NCI-H2227 treated with DMSO at 0.1 percent for 48 hours (cell line): ENCODE measurements at places on chromosomes 2 and 18.

DNA sequence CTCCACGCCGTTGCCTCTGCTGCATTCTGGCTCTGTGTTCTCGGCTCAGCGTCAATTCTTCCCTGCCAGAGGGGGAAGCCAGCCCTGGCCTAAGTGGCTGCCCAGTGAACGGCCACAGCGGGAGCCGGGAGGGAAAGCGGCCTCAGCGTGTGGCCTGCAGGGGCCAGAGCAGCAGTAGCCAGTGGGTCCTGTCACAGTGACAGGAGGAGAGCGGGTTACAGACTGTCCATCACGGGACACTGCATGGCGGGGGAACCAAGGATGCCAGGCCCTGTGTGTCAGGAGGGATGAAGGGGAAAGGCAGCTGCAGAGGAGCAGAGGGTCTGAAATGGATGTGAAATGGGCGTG, 39.7 kb downstream of the PDIA6 start:
- DNase-seq, result no peak

DNA sequence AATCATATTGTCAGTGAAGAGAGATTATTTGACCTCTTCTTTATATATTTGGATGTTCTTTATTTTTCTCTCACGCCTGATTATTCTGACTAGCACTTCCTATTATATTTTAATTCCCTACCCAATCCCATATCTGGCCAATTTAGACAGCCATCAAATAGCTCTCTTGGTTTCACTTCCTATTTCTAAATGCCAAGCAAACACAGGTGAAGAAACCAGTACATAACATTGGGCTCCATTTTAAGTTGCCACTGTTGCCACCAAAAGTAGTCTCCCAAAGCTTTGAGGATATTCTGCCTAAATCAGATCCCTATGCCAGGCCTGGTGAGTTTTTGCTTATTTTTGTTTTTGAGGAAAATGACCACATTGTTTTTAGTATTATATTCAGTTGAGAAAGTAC, 547.0 kb downstream of the MBD2 start:
- DNase-seq, result no peak

DNA sequence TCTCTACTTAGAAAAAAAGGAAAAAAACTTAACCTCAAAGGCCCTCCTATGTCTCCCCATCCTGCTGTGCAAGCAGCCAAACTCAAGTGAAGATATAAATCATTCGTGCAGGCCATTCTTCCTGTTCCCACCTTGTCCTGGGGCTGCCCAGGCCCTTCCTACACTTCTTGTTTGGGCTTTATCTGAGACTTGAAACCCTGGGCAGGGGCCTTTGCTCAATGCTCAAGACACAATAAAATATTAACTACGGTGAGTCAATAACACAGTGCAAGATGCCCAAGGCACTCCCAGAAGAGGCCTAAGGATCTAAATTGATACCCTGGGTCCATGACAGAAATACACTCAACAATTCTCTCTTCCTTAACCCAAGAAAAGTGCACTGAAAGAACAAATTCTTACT, 67.6 kb downstream of the TBC1D8 start:
- DNase-seq, result no peak

GRCh38 chr2:83063933-83064332, 1395.1 kb downstream of the SUCLG1 start:
- DNase-seq, result no peak

- DNase-seq, result no peak
Observed at GRCh38 chr2:102585847-102586404, 33.4 kb upstream of the SLC9A2 start.

- DNase-seq, result no peak
Observed at GRCh38 chr2:10404324-10405143, 43.6 kb downstream of the ODC1 start.

DNA sequence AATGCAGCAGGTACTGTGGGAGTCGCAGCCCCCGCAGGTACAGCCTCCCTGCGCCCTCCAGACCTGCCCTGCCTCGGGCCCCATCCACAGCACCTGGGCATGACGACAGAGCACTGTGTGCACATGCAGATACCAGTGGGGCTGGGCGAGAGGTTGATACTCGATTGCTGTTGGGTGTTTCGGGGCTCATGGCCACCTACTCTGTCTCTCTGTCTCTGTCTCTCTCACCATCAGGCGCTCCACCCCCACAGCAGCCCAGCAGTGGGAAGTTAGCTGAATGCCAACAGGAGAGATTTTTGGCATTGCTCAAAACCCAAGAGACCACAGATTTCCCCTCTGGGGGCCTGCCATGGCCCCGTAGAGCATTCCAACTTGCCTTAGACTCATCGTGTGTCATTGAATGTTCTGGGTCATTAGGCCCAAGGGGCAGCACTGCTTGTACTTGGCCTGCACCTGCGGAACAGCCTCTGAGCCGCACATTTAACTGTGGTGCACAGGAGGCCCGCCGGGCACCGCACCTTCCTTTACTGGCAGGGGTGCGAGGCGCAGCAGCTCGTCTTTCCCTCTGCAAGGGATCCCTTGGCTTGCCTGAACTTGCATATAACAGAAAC, 18.8 kb downstream of the KCNIP3 start:
- DNase-seq, result no peak

DNA sequence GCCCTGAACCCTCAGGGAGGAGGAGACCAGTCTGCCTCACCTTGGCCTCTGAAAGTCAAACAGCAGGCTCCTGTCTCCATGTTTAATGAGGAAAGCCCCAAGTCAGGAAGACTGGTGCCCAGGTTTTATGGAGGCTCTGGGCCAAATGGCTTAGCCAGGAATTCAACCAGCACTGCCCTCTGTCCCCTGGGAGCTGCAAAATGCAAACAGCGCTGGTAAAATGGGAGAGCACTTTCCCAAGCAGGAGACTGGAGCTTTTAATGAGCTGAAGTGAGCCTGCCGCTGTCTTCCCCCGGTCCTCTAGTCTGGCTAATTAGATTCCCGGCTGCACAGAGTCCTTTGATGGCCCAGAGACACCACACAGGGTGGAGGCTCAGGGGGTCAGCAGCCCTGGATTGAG, 276.0 kb upstream of the TRIB2 start:
- DNase-seq, result no peak

DNA sequence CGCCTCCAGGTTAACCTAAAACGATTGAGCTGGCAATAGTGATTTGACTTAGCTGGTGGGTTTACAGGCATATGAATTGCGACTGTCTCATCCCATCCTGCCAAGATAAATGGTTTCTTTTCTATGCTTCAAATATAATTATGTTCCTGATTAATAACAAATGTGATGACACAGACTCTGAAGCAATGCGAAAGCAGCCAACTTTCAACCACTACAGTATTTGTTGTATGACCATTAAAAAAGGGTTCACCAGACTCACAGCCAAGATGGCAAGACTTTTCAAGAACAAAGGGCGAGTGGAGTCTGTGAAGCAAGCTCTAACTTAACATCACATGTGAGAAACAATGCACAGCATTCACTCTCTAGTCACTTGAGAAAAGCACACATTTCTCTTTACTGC, 186.6 kb downstream of the PID1 start:
- DNase-seq, result no peak

DNA sequence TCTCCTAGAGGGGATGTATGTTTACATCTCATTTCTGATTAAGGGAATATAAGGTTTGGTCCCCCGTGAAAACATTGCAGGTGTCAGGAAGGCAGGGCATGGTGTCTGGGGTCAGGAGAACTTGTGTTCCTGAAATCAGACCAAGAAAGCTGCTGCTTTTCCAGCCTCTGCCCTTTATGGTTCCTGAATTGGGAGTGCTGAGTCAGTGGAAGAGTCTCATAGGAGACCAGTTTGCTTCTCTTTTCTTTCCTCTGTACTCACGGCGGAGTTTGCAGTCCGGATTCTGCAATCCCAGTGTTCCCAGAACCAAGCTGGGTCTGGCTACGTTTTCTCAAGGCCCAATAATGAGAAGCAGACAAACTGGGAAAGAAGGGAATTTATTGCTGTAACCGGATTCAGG, 5.1 kb upstream of the MARCO start:
- DNase-seq, result no peak

GRCh38 chr2:177728399-177728765, 335.8 kb downstream of the AGPS start:
- no peak for DNase-seq

DNA sequence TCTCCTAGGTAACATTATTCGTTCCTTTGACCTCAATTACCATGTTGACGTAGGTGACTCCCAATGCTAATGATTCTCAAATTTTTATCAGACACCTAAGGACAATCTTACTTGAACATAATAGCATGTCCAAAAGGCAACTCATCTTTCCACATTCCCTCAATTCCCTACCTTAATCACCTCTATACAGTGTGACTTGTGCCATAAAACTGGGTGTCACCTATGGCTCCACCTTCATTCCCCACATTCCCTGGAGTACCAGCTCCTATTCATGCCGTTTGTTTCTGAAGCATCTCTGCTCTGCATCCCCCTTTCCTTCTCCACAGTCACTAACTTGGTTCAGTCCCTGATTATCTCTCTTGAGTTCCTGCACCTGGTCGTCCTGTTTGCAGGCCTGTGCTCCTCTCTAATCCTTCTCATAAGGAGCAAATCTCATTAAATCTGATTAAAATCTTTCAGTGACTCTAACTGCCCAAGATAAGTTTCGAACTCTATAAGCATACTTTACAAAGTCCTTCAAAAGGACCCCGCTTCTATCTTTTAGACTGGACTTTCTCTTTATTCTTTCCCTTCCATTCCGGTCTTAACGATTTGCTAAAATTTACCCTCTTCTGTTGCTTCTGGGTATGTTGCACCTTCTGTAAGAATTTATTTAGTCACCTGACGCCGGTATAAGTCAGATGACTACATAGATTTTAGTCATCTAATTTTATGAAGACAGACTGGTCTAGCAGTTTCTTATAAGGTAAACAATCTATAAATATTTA, 128.7 kb downstream of the OSBPL1A start:
- no peak for DNase-seq

DNA sequence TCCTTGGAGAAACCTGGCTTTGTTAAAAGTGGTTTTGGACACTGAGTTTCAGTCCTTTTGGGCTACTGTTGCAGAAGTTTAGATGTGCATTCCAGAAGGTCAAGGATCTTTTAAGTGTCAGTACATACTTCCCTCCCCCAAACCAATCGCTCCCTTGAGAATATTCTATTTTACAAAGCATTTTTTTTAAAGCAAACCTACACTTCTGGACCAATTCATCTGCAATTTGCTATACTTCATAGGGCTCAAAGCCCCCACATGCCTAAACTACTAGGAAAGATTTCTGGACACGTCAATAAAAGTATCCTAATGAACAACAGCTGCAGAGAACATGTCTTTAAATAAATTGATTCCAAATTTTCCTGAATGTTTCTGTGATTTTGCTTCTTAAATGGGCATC, 157.6 kb downstream of the RDH14 start:
- no peak for DNase-seq

DNA sequence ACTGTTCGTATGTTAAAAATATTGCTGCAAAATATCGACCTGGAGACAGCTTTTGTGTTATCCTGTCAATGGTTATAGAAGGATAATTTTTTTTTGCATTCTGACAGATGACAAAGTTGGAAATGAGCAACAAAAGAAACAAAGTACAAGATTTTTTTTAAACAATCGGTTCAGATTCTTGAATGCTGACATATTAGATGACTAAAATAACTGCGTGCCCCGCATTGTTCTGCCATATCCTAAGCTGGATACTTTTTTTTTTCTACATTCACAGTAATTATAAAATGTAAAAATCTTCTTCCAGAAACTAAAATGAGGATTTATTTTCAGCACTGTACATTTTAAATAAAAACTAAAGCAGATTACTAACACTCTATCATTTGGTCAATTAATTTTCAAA, 67.1 kb downstream of the ABCG8 start:
- no peak for DNase-seq

GRCh38 chr2:230891509-230891908, 26.8 kb downstream of the ITM2C start:
- no peak for DNase-seq

- DNase-seq, result no peak
Observed at GRCh38 chr18:46696268-46696667, 39.2 kb upstream of the LOXHD1 start.

DNA sequence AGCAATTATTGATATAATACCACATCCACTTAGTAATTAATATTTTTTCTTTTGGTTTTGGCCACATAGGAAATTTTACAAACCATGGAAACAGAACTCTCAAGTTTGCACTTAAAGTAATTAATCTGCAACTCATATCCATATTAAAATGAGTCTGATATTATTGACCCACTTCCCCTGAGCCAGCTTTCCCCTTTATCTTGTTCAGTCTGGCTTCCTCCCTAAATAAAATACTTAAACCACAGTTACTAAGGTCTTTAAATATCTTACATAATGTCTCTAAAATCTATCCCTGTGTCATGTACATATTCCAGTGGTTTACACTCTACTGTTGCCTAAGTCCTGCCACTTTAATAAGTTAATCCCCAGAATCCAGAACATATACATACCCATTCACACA, 564.9 kb upstream of the FSHR start:
- DNase-seq, result no peak

DNA sequence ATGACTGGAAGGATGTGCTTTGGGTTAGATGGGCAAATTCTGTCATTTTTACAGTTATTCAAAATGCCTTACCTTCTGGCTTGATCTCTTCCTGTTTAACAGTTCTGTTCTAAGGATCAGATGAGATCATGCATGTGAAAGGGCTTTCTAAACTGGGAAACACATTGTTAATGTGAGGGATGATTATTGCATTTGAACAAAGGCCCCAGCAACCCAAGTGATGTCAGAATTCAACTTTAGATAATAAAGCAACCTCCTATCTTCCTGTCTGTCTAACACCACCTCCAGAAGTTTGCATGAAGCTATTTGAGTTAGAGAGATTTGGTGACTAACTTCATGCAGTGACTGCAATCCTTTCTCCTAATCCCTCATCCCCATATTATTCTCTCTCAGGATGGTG, 77.8 kb upstream of the B3GNT2 start:
- no peak for DNase-seq

GRCh38 chr2:1633092-1633671, 111.1 kb downstream of the PXDN start:
- no peak for DNase-seq

DNA sequence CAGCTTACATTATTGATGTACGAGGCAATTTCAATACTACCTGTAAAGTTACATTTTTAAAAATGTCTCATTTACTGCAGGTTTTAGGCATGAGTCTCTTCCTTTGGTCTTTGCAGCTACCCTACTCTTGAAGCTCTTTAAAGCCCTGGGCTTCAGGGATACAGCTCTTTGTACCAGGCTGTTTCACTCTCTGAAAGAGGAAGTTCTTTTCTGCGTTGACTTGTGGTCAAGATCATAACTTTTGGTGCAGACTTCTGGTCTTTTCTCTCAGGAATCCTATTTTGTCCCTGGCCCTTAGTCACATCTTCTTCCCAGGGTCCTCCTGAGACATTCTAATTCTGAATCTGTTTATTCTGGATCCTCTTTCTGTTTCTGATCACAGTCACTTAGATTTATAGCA, 16.6 kb upstream of the HRH4 start:
- no peak for DNase-seq

- no peak for DNase-seq
Observed at GRCh38 chr2:207528980-207529329, 807 bp upstream of the CREB1 start.

DNA sequence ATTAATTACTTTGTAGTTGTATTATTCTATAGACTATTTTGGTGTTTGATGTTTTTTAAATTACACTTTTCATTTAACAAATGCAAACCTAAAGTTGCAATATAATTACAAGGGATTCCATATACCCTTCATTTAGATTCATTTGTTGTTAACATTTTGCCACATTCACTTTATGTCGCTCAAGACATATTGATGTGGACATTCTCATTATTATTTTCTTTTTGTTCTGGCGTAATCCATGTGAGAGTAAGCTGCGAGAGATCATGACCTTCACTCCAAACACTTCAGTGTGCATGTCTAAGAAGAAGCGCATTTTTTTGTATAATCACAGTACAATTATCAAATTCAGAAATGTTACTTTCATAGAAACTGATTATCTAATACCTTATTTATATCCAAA, 280.6 kb downstream of the CALCRL start:
- DNase-seq, result no peak
